Naive thymus-derived CD8-positive, alpha-beta T cell (primary cell): ENCODE measurements at places on chromosomes 13 and 19.

GRCh38 chr19:57210381-57210780, 19.1 kb downstream of the ZNF264 start:
- no peak for DNase-seq

GRCh38 chr19:42284591-42285341, 15.7 kb downstream of the CIC start:
- no peak for DNase-seq

DNA sequence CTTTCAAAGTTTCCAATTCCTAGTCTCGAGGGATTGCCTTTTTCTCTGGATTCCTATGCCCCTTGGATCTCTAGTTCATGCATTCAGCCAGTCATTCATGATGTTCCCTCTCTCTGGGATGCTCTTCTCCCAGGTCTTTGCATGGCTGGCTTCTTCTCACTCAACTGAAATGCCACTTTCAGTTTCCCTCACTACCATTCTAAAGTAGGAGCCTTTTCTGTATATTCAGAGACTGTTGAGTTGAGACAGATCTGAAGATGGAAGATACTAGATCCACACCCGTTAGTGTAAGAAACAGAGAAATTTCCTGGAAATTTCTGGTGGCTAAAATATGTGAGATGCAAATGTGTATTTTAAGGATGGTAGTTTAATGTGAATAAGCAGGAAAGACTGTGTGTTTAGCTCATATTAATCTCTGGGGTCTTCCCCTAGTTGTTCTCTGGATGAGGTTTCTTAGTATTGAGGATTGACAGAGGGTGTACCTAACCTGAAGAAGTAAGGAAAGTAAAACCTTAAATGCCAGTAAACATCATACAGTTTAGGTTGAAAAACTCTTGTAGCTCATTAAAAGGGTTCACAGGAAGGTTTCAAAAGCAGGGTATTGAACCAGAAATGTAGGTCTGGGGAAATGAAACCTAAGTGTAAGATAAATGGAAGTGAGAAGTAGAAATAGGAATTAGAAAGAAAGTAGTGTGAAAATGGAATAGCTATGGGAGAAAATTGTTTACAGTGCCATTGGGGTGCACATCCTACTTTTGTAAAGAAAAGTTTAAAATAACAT, 331.3 kb downstream of the NDFIP2 start:
- DNase-seq = no peak

DNA sequence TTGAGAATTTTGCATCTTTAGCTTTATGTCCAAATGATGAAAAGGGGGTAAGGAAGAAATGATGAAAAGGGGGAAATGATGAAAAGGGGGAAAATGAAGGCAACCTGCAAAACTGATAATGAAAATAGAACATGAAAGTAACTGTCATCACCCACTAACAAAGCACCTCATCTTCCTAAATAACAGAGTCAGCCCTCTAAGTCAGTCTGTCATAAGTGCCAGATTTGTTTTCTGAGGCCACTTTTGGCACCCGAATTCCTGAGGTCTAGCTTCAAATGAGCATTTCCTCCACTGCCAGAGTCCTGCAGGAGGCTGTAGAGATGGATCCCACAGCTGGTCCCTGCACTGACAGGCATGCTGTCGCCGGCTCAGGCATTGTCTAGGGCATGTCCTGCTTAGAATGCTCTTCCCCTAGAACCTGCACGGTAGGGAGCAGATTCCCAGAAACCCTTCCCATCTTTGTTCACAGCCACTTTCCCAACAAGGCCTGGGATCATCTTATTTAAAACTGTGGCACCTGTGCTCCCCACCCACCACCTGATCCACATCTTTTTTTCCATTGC, 25.3 kb downstream of the RAP2A start:
- DNase-seq = no peak

- no peak for DNase-seq
Measured at GRCh38 chr13:72805676-72806346, 23.9 kb downstream of the PIBF1 start.

DNA sequence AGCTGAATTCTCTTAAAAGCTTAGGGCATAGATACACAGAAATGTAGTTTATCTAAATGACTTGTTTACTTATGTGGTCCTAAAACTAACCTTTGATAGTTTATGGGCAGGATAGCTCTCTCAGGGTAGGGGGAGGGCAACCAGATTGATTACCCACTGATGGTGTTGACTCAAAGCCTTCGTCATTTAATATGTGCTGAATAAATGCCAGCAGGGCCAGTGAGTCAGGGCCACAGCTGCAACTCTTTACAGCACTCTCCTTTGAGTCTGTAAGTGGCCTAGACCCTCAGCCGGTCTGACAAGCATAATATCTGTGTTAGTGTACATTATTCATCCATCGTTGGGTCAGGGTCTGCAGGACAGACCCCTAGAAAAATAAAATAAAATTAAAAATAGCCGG, 128.5 kb downstream of the ZNF675 start:
- no peak for DNase-seq

- DNase-seq = no peak
Measured at GRCh38 chr13:69950160-69950559, 157.5 kb upstream of the ATXN8OS start.

- no peak for DNase-seq
Measured at GRCh38 chr13:41706152-41706551, 248.8 kb downstream of the RGCC start.

- DNase-seq = no peak
Measured at GRCh38 chr13:20891034-20891433, 11.5 kb downstream of the XPO4 start.

- DNase-seq = no peak
Measured at GRCh38 chr19:55621205-55621672, 3.1 kb downstream of the ZNF784 start.

GRCh38 chr13:103004661-103005345, 61.4 kb downstream of the SLC10A2 start:
- DNase-seq = no peak

- no peak for DNase-seq
Measured at GRCh38 chr19:10913716-10914340, 14.6 kb downstream of the YIPF2 start.

GRCh38 chr13:51162701-51163100, 51.6 kb upstream of the C13orf42 start:
- no peak for DNase-seq

DNA sequence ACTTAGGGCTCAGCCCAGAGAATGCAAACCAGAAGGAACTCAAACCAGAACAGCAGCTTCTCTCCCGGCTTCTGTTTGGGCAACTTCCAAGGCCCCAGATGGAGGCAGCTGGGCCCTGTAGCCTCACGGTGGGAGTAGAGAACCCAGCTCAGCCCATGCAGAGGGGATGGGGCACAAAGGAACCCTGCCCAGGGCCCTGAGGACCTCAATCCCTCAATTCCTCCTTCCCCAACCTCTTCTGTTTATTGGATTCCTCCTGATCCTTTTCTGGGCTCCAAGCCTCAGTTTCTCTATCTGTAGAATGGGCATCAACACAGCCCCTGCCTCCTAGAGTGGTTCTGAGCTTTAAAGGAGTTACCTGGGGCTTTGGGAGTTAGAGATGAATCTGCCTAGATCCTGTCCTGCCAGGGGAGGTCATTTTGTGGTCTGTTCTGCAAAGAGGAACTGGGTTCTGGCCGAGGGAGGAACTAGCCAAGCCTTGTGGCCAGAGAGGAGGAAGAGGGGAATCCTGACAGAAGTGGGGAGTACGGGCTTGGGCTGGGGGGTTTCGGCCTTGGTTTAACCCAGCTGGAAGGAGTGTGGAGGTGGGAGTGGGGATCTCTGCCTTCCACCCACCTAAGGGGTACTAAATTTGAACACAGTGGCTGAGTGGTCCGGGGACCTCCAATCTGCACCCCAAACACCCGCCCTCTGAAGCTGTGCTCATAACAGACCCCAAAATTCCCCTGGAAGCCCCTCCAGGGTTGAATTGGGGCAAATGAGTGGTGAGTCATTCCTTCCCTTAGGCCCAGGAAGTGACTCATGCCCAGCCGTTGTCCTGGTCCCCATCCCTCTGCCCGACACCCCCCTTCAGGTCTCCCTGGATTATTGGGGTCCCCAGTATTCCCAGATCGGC, 2.7 kb downstream of the ADGRE5 start:
- peak; percentile 50 for DNase-seq

DNA sequence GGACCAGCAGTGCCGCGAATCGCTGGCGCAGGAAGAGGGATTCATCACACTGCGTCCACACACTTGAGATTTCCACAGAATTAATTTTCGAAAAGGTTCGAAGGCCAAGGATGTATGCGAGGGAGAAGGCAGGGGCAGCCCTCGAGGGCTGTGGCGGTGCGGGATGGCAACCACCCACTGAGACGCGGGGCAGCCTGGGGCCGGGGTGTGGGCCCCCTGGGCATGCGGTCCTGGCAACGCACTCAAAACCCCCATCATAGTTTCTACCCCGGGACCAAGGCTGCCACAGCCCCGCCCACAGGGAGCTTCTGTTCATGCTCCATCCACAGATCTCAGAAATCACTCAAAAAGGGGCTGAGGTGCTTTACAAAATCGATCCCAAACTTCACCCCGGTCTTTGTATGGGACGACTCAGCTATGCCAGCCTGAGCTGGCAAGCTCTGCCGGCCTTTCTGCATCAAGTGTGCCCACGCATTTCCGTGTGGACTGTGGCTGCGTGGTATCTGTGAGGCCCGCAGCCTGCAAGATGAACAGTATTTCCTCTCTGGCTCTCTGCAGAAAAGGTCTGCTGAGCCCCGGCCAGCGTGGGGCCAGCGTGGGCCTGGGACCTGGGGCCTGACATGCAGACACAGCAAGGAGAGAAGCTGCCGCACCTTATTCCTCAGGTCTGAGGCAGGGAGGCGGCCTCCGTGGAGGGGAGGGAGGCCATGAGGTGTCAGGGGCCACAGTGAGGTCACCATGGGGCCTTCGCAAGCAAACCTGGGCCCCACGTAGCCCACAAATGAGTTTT, 19.2 kb downstream of the ZNF787 start:
- no peak for DNase-seq

DNA sequence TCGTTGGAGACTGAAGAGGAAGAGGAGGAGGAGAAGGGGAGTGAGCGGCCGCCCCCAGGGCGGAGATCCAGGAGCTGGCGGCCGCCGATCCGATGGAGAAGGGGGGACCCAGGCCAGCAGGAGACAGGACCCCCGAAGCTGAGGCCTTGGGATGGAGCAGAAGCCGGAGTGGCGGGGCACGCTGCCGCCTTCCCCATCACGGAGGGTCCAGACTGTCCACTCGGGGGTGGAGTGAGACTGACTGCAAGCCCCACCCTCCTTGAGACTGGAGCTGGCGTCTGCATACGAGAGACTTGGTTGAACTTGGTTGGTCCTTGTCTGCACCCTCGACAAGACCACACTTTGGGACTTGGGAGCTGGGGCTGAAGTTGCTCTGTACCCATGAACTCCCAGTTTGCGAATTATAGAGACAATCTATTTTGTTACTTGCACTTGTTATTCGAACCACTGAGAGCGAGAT, 1.8 kb downstream of the GADD45B start:
- DNase-seq = no peak

DNA sequence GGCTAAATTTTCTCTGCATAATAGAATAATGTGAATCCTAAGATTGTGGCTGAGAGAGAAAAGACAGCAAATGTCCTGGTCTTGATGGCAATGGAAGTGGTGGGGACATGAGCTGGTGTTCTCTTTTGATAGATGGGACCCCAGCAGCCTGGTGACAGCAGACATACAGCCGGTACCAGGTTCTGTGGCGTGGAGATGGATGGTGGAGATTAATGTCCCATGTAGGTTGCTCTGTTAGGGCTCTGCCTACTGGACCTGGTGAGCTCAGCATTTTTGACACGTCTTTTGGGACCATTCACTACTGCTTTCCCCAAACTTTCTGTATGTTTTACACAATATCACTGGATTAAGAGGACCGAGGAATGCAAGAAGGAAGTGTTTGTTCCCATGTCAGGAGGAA, 8.2 kb upstream of the SIGLEC14 start:
- DNase-seq = no peak

DNA sequence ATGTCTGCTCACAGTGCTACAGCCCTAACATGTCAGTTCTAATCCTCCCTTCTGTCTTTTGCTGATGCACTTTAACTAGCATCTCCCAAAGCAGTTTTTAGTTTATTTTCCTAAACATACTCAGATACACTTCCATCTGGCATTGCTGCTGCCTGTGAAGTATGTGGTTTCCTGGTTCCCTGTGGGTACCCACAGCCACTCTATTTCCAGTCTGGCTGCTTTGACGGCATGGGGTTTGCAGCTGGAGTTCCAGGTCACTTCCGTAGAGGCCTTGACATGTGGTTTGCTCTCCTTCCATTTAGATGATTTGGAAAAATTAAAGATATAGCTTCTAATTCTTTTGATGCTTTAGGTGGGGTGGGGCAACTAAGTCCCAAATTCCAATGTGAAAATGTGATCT, 375.5 kb downstream of the PCDH20 start:
- DNase-seq = no peak

GRCh38 chr13:60134376-60134775, 29.4 kb downstream of the DIAPH3 start:
- no peak for DNase-seq

- no peak for DNase-seq
Measured at GRCh38 chr19:647566-648284, 8.0 kb downstream of the FGF22 start.

- DNase-seq = no peak
Measured at GRCh38 chr13:28820099-28821051, at the start of gene MTUS2. Gene MTUS2, plus strand, starts transcription at chr13:28820339.

- DNase-seq = no peak
Measured at GRCh38 chr13:108315273-108315672, 45.8 kb downstream of the TNFSF13B start.

DNA sequence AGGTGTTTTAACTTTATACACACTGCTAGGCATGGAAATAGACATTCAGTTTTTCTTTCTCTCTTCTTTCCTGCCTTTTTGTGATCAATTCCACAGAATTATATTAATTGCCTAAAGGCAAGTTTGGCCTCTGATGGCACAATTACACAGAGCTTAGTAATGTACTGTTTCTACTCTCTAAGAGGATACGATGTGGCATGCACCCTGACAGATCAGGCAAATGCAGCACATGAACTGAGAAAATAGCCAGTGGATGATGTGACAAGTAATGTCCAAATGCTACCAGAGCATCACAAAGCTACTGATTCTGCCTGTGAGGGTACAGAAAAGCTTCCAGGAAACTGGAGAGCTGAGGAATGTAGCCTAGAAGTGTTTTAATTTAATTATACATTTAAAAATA, 233.8 kb upstream of the PRR20A start:
- DNase-seq = no peak

- DNase-seq = peak; percentile 40
Measured at GRCh38 chr13:73230716-73231115, 171.9 kb downstream of the KLF5 start.

- no peak for DNase-seq
Measured at GRCh38 chr19:6020166-6020882, 42.4 kb upstream of the RANBP3 start.

DNA sequence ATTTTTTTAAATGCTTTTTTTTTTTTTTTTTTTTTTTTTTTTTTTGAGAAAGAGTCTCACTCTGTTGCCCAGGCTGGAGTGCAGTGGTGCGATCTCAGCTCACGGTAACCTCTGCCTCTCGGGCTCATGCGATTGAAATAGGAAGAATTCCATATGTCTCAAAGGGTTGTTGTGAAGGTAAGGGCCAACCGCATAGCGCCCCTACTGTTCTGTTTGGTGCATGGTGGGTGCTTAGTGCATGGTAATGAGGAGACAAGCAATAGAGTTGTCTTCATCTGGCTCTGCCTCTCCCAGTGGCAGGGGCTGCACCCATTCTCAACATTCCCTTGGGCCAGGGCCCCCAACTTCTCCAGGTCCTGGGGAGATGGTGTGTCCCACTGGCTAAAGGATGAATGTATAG, 68.7 kb downstream of the RASL11A start:
- peak; percentile 10 for DNase-seq
